ENCODE measurements at places on chromosomes 11 and 22.

DNA sequence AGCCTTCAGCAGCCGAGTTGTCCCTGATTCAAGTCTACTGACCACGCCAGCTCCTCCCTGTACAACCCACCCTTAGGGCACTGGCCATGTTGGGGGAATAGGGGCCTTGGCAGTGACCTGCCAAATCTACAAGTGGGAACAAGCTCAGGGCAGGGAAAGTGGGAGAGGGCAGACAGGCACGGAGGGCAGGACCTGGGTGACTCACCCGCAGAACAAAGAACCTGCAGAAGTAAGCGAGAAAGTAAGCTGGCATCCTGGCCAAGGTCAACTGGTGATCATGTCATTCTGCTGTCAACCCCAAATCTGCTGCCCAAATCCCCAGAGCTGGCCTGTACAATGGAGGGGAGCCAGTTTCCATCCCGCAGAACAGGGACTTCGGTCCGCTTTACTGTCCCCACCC, 7.9 kb upstream of the SCGB1A1 start:
- DNase-seq: no peak

DNA sequence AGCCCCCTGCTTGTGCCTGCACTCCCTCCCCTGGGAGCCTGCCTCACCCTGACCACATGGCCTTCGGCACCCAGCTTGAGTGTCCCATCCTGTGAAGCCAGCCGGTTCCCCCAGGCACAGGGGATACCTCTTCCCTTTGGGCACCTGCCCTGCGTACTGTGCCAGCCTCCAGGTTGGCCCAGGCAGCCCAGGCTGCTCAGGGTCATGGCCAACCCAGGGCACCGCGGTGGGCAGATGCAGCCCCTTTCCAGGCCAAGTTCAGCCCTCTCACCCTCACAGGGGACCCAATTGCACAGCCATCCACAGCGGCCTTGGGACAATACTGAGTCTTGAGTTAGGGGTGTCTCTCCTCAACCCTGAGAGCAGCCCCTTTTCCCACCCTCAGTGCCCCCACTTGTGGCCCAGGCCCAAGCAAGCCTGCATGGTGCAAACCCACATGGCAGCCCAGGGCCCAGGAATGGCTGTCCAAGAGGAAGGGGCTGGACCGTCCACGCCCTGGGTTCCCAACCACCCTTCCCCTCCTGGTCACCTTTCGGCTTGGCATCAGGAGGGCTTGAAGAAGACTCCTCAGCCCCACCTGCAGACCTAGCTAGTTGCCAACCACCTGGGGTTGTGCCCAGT, 87.7 kb downstream of the CDKN1C start:
- no peak for DNase-seq

DNA sequence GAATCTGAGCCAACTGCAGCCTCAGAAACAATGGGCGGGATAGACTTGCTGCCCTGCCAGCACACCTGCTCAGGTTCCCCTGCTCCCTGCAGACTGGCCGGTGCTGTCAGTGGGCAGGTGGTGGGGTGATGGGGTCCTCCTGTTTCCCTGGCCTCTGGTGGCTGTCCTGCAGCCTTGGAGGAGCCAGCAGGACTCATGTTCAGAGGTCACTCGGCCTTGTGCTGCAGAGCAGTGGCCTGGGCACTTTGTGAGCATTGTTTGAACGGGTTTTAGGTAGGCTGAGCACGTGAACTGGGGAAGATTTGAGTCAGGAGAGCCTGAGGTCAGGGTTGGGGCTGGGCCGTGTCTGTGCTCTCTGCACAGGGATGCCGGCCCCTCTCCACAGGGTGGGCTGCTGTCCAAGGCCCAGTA, 17.6 kb downstream of the PPIL2 start:
- DNase-seq: no peak

DNA sequence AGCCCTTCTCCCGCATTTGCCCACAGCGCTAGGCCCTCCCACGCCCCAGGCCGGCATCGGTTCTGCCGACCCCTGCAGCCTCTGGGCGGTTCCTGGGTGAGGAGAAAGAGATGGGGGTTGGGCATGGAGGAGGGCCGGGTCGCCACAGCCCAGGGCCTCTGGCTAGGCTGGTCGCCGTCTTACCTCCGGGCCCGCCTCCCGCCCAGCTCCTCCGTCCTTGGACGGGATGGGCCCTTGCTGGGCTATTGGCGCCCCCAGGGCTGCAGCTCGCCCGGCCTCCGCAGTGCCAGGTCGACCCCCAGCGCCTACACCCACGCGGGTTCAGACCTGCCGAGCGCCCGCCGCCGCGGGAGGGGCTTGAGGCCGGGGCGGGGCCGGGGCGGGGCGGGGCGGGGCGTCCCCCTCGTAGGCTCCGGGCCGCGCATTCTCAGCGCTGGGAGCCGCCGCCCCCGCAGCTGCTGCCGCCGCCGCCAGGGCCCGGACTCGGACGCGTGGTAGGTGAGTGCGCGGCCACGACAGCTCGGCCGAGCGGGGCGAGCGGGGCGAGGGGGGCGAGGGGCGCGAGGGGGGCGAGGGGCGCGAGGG, at the start of gene CD151:
Gene CD151, plus strand, starts transcription at position 424 of the 585 bp plus-strand sequence. CDS start 3,118 bp downstream, outside the sequence.
- peak; percentile 44 for DNase-seq

DNA sequence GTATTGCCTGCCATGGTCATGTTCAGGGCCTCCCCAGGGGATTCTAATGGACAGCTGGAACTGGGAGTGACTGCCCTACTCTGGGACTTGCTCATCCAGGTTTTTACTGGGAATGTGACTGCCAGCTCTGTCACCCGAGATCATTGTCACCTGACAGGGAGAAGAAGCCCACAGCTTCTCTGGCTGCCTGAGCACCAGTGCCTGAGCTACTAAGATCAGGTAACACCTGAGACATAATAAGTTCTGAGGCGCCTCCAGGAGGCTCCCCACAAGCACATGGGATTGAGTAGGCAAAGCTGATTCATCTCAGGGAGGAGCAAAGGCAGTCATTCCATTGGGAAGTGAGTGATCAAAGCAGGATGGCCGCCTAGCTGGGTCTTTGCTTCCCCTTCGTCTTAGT, 84.2 kb upstream of the GALNT18 start:
- DNase-seq: no peak

DNA sequence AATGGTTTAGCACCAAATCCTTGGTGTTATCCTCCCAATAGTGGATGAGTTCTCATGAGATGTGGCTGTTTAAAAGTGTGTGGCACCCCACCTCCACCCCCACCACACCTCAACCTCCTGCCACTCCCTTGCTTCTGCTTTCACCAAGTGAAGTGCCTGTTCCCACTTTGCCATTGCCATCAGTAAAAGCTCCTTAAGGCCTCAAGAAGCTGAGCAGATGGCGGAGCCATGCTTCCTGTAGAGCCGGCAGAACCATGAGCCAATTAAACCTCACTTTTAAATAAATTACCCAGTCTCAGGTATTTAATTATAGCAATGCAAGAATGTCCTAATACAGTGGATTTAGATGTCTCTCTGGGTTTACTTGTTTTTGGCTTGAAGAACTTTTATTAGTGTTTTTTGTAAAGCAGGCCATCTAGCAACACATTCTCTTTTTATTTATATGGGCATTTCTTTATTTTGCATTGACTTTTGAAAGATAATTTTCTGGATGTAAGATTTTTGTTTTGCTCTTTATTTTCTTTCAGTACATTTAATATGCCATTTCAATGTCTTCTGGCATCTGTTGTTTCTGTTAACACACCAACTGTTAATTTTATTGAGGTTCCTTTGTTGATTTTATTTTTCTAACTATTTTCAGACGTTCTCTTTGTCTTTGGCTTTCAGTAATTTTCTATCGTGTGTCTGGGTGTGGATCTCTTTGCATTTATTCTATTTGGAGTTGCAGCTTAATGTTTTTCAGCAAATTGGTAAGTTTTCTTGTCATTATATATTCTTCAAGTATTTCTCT, 724.5 kb upstream of the CNTN5 start:
- no peak for DNase-seq

GRCh38 chr22:32218470-32218869, 13.6 kb upstream of the RFPL2 start:
- DNase-seq: no peak

GRCh38 chr11:102428696-102429095, 23.9 kb downstream of the TMEM123 start:
- DNase-seq: no peak

- DNase-seq: no peak
These were observed 31.4 kb downstream of the PLAAT5 start for GRCh38 chr11:63459586-63459985.

DNA sequence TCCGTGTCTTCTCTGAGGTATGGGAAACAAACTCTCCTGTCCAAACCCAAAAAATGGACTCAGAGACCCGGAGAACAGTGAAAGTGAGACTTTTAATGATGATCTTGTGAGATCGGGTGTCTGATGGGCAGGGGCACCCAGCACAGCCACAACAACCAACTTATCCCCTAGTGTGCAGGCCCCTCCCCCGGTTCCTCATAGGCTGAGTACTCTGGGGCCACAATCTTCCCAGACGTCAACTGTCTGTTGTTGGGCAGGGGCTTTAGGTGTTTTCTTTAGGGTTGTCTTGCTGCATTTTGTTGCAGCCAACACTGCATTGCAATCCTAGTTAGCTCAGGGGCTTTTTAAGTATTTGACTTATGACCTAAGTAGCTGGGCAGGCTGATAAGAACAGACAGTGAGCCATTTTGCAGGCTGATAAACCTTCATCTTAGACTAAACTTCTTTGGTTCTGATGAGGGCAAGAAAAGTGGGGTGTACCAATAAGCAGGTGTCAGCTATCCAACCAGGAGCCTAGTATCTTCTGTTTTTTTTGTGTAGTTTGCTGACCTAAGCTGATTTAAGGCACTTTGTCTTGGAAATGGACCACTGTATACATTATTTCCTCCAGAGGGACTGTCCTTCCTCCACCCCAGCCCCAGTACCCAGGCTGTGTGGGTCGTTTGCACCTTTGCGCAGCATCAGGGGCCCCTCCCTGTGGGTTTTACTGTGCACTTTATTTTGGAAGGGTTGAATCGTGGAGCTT, 1323.6 kb downstream of the TBC1D22A start:
- no peak for DNase-seq

DNA sequence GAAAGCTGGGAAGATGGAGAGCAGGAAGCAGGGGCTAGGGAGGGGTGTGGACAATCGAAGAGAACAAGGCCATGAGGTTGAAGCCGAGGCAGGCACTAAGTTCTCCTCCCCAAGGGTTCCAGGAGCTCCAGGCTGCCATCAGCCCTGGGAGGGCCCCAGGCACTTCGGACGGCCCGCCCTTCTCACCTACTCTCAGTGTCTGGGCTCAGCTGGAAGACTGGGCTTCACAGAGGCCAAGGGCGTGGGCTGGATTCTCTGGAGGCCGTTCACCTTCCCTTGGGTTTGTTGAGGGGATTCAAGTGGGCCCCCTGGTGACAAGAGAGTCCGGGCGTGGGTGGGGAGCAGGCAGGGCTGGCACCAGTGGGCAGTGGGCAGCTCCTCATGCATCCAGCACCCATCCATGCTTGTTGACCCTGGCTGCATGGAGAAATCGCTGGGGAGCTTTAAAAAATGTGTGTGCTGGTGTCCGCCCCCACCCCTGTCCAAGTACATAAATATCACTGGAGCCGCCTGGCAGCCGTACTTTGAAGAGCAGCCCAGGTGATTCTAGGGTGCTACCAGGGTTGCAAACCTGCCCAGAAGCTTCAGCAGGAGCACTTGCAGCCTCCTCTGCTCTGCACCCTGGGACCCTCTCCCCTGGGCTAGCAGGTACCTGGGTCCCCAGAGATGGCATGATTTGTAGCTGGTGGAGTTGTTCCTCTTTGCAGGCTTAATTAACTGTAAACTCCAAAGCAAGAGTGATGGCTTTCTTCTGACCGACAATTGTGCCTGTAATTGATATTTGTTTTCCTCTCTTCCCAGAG, 74.3 kb downstream of the RTL6 start:
- DNase-seq: no peak

GRCh38 chr11:72039031-72039855, 40.5 kb downstream of the IL18BP start:
- DNase-seq: no peak

DNA sequence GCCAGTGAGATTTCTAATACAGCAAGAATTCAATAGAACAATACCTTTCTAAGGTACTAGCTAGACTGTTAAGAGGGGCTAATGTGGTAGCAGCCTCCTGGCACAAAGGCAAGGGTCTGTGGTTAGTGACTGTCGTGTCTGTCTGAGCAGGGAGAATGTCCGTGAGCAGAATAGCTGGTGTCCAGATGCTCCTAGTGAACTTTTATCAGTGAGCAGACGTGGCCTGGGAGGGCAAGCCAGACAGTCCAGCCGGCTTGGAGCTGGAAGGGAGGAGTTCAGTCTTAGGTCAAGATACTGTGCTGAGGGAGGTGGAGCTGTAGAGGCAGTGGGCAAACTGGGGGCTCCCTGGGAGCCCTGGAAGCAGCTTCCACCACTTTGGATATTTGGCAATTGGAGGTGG, 138.6 kb downstream of the TEAD1 start:
- DNase-seq: no peak

GRCh38 chr11:108727665-108728064, 62.8 kb downstream of the DDX10 start:
- no peak for DNase-seq

DNA sequence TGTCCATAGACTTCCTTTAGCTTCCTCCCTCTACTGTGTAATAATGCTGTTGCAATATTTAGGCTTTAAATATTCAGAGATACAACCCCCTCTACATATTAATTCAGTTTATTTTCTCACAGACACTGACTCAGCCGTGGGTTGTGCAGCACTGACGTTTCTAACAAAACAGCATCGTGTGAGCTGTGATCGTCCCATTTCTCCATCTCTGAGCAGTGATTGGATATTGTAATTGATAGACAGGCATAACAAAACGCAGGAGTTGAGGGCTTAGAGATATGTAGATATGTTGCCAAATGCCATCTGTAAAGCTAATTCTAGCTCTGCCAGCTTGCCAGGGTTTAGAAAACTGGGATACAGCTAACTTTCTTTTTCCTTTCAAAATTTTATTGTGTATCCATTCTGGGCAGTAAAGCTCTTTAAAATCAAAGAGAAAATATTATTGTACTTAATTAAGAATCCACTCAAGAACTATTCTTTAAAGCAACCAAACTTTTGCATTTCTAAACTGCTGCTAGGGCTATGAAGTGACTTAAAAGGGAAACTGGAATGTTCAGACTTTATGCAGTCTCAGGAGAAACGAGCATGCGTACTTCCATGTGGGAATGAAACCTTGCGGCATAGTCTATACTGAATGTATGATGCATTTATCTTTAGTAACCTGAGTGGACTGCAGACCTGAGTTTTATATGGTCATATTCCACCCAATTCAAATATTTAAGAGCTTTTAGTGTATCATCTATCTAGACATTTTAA, 22.7 kb downstream of the BTBD10 start:
- DNase-seq: no peak

- DNase-seq: no peak
These were observed 167.6 kb downstream of the WT1 start for GRCh38 chr11:32267679-32268187.

DNA sequence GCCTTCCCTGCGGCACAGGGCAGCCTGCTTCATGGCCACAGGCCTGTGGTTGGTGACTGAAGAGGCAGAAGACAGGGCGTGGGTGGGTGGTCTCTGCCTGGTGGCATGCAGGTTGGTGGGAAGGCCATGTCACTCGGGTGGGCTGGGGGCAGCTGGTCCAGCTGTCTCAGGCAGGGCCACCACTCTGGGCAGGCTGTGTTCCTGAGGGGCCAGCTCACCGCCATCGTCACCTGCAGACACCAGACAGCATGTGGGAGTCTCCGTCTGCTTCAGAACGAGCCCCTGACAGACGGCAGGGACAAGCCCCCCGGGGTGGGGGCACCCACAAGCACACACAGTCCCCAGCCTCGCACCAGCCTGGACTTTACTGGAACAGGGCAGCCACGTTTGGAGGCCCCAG, 750.1 kb downstream of the BRD1 start:
- no peak for DNase-seq
